ENCODE measurements at places on chromosomes 7 and 10.

- DNase-seq: no peak
Measured at GRCh38 chr10:11765141-11765540, 23.0 kb downstream of the ECHDC3 start.

DNA sequence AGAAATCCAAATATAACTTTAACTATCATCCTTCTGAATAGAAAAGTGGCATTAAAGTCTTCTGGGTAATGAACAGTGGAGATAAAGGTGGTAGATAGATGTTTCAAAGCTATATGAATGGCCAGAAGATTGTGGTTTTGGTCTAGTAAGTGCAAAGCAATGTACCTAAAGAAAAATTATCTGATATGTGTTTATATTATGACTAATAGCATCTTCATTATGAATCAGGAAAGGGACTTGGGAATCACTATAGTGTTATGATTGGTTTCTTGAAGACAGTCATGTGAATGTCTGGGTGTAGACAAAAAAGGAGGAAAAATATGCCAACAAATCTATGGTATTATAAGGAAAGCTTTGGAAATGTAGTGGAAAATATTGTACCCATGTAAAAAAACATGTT, 3.0 kb downstream of the ZNF518A start:
- no peak for DNase-seq

DNA sequence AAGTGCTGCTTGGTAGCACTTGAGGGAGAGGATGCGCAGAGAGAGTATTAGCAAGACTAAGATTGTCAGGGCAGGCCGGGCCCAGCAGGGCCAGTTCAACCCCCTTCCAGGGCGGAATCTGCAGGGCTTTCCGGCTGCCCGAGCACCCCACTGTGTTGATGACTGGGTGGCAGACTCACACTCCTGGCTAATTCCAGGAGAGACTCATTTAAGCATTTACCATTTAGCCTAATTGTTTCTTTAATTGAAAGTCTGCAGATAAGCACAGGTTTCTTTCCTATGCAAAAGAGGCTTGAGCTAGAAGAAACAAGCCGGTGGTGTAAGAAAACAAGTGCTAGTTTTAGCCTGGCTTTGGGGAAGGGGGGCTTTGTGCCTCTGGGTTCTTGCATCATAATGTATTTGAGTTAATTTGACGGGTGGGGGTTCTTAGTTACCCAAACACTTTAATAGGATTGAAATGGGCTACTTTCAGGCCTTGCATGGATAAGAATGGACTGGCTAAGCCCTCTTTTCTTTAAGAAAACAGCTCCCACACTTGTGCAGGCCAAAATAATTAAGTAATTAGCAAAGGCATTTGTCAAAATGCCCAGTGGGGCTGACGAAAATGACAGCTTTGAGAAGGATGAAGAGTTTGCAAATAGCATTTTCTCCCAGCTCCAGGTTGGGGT, 201.3 kb downstream of the MYOF start:
- DNase-seq: no peak

DNA sequence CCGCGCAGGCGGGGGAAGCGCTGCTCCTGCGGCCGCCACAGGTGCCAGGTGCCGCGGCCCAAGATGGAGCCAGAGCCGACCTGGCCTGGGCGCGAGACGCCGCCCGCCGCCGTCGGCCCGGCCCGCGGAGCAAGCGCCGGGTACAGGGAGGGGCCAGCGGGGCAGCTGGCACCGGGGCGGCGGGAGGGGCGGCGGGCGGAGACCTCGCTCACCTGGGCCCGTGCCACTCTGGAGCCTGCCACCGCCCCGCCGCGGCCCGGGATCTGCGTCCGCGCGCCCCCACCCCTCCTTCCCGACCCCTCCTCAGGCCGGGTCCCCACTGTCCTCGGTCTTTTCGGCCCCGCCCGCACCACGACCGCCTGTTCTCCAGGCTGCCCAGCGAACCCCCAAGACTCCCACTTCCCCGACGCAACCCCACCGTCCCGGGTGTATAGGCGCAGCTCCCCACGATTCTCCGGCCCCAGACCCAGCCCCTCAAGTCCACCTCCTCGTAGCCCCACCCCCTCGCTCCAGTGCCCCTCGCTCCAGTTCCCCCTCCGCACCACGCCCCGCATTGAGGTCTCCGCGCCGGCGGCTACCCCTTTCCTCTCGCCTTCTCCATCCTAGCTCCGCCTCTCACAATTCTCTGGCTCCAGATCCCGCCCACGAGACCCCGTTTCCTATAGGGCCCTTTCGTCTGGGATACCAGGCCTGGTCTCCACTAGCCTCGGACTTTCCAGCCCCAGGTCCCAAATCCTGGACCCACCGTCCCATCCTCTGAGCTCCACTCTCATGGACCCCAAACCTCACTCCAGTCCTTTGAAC, at the start of gene GPRIN2:
Gene GPRIN2, minus strand, starts transcription at position 144 of the 804 bp plus-strand sequence. CDS start 5,922 bp downstream, outside the sequence.
- DNase-seq: no peak

- no peak for DNase-seq
Measured at GRCh38 chr7:127678947-127679346, 27.0 kb downstream of the SND1 start.

GRCh38 chr7:90320801-90321494, at the start of gene FAM237B:
FAM237B (minus strand) TSS chr7:90321304; CDS start chr7:90319748, 1,556 bp downstream.
- DNase-seq: no peak

DNA sequence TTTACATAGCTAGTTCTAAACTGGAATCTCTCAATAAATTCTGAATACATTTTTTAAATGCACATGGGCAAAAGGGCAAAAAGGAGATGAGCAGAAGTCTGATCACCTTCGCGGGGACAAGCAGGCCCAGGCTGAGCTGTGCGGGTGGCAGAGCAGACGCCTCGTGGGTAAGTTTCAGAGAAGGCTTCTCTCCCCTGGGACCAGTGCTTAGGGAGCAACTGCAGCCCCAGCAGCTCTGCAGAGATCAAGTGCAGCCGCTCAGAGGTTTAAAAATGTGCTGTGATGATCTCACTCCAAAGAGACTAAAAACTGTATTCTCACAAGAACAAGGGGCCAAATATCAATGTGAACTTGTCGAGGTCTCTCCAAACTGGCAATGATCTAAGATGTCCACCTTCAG, 264.3 kb upstream of the RNF32 start:
- DNase-seq: no peak

GRCh38 chr7:2808891-2809665, 35.0 kb downstream of the GNA12 start:
- DNase-seq: no peak

DNA sequence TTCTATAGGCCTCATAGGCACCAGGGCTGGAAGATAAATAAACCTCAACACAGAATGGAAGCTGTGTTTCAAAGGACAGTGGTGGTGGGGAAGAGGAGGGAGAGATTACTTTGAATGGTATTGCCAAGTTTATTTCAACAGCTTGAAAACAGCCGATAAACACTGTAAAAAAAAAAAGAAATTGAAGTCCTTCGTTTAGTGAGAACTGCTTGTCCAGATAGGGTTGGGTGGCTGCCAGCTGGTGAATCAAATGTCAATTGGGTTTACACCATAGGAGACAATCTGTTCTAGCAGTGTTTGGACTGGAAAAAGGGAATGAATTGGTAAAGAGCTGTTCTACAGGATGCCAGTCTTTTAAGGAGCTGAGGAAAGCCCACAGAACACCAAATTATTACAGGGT, 254.8 kb downstream of the PHF14 start:
- no peak for DNase-seq

DNA sequence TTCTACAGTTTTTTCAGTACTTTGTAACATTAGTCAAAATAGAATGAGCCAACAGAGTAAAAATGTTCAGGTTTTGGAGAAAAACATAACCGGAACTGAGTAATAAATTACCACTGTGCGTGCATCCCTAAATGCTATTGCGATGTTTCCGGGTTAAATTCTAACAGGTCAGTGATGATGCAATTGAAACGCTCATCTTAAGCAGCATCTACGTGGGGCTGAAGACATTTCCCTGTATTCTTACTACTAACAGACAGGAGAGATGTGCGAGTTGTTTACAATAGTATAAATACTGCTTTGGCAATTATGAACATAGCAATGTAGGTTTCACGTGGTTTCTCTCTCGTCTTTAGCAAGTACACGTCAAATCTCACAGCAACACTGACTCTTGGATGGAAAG, 149.4 kb downstream of the USP6NL start:
- no peak for DNase-seq

DNA sequence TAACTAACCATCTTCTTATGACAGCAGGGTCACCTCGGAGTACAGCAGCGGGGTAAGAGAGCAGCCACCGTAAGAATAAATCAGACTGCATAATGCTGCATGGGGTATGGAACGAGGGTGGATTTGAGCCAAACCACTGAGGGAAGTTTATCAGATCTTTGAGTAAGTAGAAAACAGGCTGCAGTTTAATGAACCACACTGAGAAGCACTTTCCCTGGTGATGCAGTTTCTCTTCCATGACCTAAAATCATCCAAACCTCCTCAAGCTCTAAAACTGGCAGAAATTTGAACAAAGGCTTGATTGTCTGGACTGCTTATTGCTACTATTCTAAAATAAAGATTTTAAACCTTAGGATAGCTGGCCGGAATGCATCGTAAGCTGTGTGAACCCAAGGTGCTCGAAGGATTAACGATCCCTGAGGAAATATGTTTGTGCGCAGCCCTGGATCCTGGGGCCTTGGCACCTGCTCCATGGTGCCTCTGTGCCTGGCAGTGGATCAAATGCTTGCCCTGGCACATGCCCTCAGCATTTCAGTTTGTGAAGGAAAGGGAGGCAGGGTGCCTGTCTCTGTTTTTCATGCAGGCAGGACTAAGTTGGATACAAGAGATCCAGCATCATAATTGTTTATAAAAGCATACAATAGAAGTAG, 322.7 kb downstream of the LHFPL3 start:
- DNase-seq: no peak

DNA sequence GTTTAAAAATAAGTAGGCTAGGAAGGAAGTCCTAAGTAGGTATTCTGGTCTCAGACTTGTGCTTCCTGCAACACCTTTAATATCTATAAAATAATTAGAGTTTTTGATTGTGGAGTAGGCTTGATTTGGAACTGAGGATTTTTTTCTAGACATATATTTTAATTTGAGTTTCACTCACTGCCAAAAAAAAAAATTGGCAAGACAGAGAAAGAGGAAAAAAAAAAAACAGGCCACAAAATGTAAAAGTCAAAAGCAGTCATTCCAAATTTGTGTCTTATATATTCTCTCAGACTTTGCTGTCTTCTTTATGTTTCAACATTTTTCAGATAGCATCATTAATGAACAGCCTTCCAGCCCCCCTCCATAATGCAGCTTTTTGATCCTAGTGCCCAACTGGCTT, 346.1 kb downstream of the NRG3 start:
- DNase-seq: no peak

GRCh38 chr7:150990416-150991186, at the start of gene NOS3:
NOS3 (plus strand) TSS chr7:150991017; CDS start chr7:150993804, 2,787 bp downstream.
- no peak for DNase-seq

- DNase-seq: no peak
Measured at GRCh38 chr7:4158441-4159153, 523.5 kb upstream of the FOXK1 start.

- DNase-seq: no peak
Measured at GRCh38 chr7:38775506-38776175, 133.3 kb downstream of the VPS41 start.

GRCh38 chr10:100114976-100115770, 33.5 kb upstream of the CPN1 start:
- no peak for DNase-seq

GRCh38 chr7:52959336-52959735, 76.1 kb upstream of the POM121L12 start:
- DNase-seq: no peak

- DNase-seq: no peak
Measured at GRCh38 chr10:84837041-84837812, 508.8 kb downstream of the CCSER2 start.

- DNase-seq: no peak
Measured at GRCh38 chr10:50334273-50334672, 83.0 kb upstream of the ASAH2 start.

DNA sequence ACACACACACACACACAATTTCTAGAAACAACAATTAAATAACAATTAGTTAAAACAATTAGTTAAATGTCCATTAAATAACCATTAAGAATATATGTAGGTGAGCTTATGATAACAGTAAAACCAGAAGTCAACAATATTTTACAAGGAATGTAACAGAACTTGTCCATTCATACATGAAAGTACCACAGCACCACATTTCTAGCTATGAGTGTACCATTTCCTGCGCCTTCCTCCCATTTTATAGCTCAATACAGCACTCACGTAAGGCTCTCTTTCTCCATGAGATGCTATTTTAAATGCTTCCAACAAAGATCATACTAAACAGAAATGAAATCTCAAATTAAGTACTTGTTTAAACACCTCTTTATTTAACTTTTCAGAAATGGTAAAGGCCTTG, 367.3 kb upstream of the ZWINT start:
- no peak for DNase-seq

GRCh38 chr7:50706469-50706937, 76.2 kb downstream of the GRB10 start:
- DNase-seq: no peak

DNA sequence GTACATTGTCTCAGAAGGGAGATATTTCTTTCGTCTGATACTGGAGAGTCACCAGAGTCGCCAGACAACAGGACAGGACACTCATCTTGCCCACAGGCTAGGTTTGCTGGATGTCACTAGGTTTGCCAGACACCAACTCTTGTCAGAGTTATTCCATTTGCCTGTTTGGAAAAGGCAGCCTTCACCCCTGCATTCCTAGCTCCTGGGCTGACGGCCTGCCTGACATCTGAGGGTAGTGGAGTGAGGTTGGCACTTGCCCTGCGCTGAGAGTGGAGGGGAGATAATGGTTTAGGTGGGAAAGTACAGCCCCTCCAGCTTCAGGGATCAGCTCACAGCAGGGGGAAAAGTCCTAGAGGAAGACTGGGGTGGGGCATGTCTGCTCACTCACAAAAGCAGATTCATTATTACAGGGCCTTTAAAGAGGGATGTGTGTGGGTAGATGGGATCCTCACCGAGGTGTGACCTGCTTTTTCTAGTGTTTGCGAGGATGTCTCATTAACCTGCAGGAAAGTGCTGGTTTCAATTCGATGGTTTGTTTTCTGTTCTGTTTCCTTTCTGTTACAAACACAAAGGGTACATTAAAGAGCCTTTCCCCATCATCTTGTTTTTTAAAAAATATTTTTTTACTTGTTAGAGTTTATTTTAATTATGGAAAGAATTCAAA, 79.3 kb upstream of the TNS3 start:
- no peak for DNase-seq

DNA sequence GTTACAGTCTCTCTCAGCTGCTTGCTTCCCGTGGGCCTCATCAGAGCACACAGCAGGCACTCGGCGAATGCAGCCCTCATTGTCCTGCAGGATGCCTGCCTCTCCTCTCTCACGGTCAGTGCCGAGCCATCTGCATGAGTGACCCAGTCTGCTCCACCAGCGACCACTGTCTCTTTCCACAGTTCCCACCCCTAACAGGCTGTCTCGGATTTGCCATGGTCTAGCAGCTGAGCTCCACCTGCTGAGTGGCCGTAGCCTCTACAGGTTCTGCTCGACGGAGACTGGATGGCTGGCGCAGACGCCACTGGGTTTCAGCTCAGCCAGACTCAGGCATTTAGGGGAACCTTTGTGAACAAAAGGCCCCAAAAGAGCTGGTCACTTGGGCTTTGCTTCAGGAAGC, 209.4 kb upstream of the FOXK1 start:
- DNase-seq: no peak

- no peak for DNase-seq
Measured at GRCh38 chr10:7488418-7488829, 77.6 kb upstream of the SFMBT2 start.

- no peak for DNase-seq
Measured at GRCh38 chr7:103811997-103812396, 177.5 kb downstream of the RELN start.
